ENCODE measurements at places on chromosomes 7 and 10.

- H3K27ac ChIP-seq, result no peak overlapping the region
- no peak for DNase-seq
- H3K4me3 ChIP-seq, result no peak overlapping the region
- H3K27me3 ChIP-seq, result no peaks in the 10 kb centered on the region
- H3K36me3 ChIP-seq, result no peaks in the 10 kb centered on the region
Observed at GRCh38 chr7:134832367-134832766, 52.9 kb downstream of the CALD1 start.

DNA sequence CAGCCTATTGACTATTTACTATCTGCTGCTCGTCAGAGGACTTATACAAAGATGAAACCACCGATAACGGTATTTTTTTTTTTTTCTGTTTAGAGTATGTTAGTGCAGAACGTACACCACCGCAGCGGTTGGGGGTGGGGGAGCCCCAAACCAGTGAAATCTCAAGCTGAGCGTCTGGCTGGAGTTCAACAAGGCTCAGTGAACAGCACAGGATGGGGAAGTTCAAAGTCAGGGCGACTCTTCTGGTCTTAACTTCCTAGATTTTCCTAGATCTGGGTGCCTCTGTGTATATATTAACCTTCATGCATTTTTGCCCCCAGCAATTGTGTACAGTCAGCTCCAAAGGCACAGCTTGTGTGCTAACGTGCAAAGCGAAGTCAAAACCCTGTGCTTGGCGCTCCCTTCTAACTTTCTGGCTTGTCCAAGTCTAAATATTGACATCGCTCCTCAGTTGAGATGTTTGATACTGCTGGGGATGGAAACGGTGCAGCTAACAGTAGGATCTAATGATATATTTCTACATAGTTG, 1.1 kb downstream of the RHOBTB1 start:
- peak overlapping the region; percentile 73 for H3K4me3 ChIP-seq
- H3K36me3 ChIP-seq, result no peaks in the 10 kb centered on the region
- peaks cover 13% of the 10 kb centered on the region for H3K4me1 ChIP-seq
- no peak for DNase-seq

- DNase-seq, result no peak
- H3K27ac ChIP-seq, result no peak overlapping the region
- no peak overlapping the region for H3K4me3 ChIP-seq
- H3K4me1 ChIP-seq, result no peaks in the 10 kb centered on the region
- H3K27me3 ChIP-seq, result no peaks in the 10 kb centered on the region
- H3K36me3 ChIP-seq, result no peaks in the 10 kb centered on the region
Observed at GRCh38 chr10:19046679-19047078, 1.9 kb upstream of the MALRD1 start.

GRCh38 chr7:36264913-36265516, 112.0 kb downstream of the EEPD1 start:
- no peaks in the 10 kb centered on the region for H3K36me3 ChIP-seq
- H3K4me3 ChIP-seq, result no peak overlapping the region
- H3K27ac ChIP-seq, result no peak overlapping the region
- peaks cover 32% of the 10 kb centered on the region for H3K4me1 ChIP-seq
- DNase-seq, result no peak
